ENCODE measurements at places on chromosomes 4 and X. TPM values are rescaled to one million over a fixed set of nuclear protein-coding genes. Genes with fewer than 3 reads are reported as not detected.

DNA sequence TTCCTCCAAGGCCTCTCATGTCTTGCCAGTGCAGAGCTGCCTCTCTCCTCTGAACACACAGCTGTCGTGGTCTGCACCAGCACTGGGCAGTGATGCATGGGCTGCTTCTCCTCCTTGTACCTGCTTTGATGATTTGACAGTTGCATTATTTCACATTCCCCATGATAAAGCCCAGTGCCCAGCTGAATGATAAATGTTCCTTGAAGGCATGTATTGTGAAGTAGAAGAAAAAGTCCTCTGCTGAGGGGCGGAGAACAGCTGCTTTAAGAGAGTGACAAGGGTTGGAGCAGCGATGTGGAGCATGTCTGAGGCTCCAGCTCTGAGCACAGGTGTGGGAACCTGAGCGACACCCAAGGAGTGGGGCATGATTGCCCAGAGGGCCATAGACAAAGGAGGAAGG is 21.1 kb upstream of the TRIM2 start:
- no peak for DNase-seq

DNA sequence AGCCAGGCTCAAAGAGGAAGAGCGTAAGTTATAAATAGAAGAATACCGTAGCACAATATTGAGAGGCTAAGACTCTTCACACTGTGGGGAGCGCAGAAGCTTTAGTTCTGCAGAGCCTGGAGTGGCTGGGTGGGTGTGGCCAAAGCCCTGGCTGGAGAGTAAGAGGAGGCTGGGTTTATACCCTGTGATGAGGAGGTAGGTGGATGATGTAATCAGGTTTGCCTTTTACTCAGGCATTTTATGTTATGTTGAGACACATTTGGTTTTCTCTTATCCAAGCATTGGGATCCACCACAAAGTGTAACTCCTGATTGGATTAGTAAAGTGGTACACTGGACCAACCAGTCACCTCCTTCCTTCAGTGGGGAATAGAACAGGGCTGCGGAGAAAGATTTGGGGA is 13.9 kb downstream of the CDS1 start:
- DNase-seq, result no peak

DNA sequence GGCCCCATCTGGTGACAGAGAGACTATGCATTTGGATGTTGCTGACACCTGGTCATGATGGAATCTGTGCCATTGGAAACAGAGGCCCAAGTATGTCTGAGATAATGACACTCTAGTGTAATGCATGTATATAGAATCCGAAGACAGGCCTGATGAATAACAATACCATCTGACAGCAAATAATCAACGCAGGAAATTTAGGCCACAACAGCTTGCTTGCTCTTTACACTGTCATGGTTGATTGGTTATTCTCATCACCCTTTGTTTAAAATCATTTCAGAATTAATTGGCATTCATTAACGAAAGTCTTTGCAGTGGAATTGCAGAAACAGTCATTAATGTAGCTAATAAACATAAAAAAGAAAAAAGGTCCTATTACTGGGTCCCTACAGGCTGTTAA is 194.8 kb downstream of the AFF2 start:
- DNase-seq, result no peak

Gene EGFL6
- not detected for total RNA-seq

Gene RHOH
- 0.67 TPM for total RNA-seq

Gene LONRF3
- 4.2 TPM for total RNA-seq

- no peak for DNase-seq
Measured at GRCh38 chr4:84786478-84786877, 180.0 kb downstream of the WDFY3 start.

GRCh38 chrX:43860646-43861370 is 21.4 kb downstream of the MAOB start:
- no peak for DNase-seq

Gene MAEA
- total RNA-seq, result 49.6 TPM

DNA sequence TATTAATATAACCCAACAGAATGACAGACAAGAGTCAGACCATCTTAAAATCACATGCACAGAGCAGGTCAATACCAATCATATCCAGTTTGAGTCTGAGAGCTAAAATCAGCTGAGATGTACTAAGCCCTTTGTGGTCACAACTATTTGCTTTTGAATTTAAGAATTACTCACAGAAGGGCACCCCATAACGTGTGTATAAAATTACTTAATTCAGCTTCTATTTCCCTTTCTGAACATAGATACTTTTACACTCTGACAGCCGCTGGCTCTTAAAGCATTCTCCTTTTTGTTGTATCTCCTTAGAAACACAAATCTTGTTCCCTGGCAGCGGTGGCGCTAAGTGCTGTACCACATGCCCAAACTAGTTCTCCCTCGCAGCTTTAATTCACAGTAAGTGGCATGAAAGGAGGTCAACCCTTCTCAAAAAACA is 14.8 kb upstream of the PPARGC1A start:
- DNase-seq, result no peak

DNA sequence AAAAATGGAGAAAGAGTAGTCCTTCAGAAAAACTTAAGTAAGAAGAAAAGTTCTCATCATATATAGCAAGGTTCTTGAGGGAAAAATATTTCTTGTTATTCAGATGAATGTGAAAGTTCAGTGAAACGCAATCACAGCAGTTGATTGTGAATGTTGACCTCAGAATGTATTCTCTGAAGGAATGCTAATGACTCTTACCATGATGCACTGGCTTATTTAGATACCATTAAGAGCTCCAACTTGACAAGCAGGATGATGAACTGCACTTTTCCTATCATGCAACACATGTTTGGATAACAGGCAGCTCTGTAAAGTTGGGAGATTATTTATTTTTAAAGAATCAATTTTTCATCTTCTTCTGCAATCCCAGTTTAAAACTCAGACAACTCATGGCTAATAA is 115.5 kb upstream of the MYOZ2 start:
- DNase-seq, result no peak

Gene OPRPN
- not detected for total RNA-seq

DNA sequence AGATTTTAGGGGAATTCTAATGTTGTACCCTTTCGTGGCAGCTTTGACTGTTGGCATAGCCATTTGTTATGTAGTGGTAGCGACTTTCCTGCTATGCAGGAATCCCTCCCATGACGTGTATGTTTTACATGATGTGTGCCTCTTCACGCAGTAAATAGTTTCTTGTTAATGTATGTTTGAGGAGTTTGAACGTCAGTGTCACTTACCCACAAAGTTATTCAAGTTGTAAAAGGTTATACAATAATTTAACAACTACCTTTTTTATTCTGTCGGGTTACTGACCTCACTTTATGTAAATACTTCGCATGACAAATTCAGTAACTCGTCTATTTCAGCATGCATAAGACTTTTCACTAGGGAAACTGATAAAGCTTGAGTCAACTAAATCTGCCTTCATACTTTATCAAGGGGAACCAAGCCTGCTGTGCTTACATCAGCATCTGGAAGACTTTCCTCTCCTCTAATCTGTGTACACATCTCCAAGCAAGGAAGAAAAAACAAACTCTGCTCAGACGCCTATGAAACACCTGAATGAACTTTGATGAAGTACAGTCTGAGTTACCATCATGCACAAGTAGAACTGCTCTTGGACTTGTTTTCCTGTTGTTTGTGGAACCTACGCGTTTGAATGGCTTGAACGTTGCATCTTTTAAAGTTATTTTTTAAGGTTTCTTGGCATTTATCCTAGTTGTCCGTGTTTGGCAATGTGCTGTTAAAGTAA is 61.2 kb downstream of the SLC9A6 start:
- DNase-seq, result no peak

GRCh38 chr4:157996061-157997028 is 176.5 kb downstream of the GASK1B start:
- DNase-seq, result no peak

Gene ANOS1
- 5.8 TPM for total RNA-seq

Gene TMEM144
- 13.4 TPM for total RNA-seq

Gene SLC25A5
- 158 TPM for total RNA-seq

DNA sequence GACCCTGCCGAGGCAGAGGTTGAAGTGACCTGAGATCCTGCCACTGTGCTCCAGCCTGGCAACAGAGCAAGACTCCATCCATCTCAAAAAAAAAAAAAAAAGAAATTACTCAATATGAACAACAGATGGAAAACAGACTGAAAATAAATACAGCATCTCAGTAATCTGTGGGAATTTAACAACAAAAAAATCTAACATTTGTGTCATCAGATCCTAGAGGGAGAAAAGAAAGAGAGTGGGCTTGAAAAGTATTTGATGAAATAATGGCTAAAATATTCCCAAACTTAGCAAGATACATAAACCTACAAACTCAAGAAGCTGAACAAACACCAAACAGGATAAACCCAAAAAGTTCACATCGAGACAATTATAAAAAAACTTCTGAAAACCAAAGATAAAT is 84.7 kb downstream of the CENPC start:
- DNase-seq, result no peak

- DNase-seq, result no peak
Measured at GRCh38 chr4:47390428-47391125, 72.9 kb downstream of the COMMD8 start.

DNA sequence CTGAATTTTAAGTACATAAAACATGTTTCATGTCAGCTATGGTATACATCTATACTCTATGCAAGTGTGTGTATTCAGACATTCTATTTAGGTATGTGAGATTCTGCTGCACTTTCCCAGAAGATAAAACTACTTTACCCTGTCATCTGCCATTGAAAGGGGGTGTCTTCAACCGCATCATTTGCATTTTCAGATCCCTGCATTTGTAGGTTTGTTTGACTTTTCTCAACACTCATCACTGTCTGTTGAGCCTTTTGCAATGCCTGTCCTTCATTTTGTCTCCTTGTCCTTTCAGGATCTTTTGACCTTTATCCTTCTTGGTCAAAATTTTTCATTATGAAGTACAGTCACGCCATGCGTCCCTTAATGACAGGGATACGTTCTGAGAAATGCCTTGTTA is 103.5 kb downstream of the TMA16 start:
- DNase-seq, result no peak

Gene ADH7
- not detected for total RNA-seq

Gene VCX3A
- total RNA-seq, result not detected

- DNase-seq, result no peak
Measured at GRCh38 chrX:132369617-132370326, 119.1 kb downstream of the MBNL3 start.

- no peak for DNase-seq
Measured at GRCh38 chrX:120457766-120458180, 11.3 kb downstream of the LAMP2 start.

Gene GPAT3
- total RNA-seq, result 38.9 TPM

GRCh38 chrX:39603230-39603629 is 494.5 kb downstream of the BCOR start:
- DNase-seq, result no peak

DNA sequence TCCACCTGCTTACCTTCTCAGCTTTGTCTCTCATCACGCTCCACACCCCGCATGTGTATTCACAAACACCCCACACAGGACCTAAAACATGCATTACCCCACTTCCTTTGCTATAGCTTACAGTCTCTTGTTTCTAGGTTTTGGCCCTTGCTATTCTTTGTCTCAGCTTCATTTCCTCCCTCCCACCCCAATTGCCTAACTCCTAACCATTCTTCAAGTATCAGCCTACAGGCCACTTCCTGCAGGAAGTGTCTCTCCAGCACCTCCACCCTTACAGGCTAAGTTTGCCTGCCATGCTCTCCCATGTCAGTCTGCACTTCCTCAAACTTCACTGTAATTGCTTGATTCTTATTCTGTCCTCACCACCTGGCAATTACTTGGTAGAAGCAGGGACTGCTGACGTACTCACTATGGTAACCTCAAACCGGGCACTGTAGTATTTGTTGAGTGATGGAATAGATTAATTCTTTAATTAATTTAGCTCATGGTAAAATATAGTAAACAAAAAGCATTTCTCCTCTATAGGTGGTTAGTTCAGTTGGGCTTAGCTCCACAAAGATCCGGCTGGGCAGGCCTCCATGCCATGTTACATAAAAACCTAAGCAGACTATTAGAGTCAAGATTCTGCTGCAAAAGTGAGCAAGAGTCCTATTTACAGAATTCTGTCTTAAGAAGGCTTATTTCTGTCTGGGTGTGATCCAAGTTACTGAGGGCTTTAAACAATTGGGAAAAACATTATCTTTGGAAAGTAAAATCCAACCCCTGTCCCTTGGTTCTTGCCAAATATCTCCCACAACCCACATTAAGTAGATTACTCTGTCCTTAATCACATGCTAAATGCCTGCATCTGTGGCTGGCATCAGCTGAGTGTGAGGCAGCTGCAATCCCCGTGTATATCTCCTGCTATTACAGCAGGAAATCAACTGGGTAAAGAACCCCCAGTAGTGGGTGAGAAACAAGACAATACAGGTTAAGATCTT is 124.7 kb upstream of the CPEB2 start:
- DNase-seq, result no peak

Gene DAPP1
- total RNA-seq, result 0.42 TPM

- no peak for DNase-seq
Measured at GRCh38 chr4:78325271-78326157, 226.1 kb upstream of the ANXA3 start.

GRCh38 chrX:104270212-104270611 is 15.5 kb upstream of the ESX1 start:
- DNase-seq, result no peak

DNA sequence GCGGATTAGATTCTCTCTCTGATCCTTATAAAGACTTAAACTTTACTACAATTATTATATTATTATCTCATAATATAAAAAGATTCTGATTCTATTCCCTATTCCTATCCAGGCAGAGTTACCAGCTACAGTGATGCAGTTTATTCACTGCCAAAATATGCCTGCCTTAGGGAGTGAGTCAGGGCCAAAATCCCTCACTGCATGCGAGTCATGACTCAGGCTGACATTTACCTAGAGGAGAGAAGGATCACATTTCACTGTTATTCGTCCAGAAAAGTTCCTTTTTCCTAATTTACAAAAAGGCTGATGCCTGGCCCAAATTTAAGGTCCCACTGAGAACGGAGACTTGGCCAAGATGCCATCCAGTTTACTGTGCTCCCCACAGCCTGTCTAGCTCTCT is 168.5 kb upstream of the LDB2 start:
- DNase-seq, result no peak

Gene VCX2
- total RNA-seq, result not detected

Gene TRIM60
- total RNA-seq, result not detected

Gene GPR50
- not detected for total RNA-seq

DNA sequence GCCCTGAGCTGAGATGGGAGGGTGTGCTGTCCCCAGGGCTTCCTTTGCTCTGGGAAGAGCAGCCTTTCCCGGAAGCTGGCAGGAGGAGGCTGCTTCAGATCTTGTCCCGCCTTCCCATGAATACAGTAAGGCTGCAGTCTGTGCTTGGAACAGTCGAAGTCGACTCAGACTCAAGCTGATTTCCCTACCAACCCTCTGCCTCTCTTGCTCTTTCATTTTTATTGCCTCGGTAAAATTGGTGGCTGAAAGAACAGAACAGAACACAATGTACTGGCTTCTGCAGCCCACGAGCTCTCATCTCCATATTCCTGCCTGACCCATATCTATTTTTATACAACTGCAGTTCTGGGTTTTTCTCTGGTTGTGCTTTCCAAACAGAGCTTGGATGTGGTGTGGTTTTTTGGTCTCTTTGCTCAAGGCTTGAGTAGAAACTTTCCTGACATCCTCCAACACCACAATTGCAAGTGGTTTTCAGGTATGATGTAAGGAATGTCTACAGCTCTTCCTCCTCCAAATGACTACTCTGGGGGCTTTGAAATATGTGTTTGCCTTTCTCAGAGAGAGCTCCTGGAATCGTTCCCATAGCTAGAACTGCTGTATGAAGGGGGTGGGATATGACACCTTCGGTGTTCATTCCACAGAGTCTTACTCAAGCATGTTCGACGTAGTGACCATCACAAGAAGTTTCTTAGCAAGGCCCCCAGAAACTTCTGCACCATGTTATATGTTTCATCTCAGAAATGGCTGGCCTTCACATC is 61.3 kb downstream of the ENPP6 start:
- no peak for DNase-seq

GRCh38 chrX:10620121-10620699 is at the start of gene MID1:
TSS of gene MID1 (minus strand) at chrX:10620585. CDS start at chrX:10567547, 53,038 bp downstream.
- DNase-seq, result peak; percentile 79

Measured in left ventricle myocardium superior (tissue), 1 donor.